ENCODE measurements at places on chromosomes 5 and 9.

DNA sequence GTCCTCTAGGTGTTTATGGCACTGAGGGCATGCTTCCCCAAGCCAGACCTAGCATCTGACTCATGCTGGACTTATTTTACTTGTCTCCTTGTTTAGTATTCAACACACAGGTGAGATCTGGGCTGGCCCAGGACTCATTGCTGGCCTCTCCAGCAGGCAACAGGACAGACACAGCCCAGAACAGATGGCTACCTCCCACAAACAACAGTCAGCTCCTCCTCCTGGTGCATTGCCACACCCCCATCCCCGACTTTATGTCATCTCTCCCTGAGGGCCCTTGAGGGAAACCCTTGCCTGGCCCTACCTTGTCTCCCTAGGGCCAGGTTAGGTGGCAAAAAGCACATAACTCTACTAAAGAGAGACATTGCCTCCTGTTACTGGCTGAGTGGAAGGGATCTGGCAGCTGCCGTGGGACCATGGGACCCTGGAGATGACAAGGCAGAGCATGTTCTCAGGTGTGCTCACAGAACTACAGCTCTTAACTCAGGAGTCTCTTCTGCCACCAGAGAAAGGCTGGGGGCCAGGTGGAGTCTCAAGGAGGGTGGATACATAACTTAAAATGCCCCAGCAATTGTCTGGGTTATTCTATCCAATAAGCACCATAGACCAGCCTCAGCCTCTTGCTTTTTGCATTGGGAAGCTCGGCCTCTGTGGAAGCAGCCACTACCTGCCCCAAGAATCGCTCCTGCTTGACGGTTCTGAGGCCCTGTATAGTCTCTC lies 2.3 kb downstream of the ACSL6 start:
- DNase-seq: no peak

DNA sequence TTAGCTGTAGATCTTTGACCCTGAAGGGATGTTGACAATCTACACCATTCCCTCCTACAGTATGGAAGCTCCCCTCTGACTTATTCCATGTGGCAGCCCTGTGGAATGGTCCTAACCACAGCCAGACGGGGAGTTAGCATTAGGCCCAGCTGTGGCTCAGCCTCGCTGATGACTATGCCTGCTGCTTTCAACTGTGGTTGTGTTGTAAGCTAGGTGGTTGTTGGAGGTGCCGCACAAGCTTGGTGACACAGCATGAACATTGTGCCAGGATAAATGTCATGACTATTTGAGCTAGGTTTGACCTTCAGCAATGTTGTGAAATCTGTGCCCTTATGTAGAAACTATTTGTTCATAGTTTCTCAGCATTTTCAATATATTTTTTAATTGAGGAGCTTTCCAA lies 40.6 kb downstream of the SGCD start:
- no peak for DNase-seq

DNA sequence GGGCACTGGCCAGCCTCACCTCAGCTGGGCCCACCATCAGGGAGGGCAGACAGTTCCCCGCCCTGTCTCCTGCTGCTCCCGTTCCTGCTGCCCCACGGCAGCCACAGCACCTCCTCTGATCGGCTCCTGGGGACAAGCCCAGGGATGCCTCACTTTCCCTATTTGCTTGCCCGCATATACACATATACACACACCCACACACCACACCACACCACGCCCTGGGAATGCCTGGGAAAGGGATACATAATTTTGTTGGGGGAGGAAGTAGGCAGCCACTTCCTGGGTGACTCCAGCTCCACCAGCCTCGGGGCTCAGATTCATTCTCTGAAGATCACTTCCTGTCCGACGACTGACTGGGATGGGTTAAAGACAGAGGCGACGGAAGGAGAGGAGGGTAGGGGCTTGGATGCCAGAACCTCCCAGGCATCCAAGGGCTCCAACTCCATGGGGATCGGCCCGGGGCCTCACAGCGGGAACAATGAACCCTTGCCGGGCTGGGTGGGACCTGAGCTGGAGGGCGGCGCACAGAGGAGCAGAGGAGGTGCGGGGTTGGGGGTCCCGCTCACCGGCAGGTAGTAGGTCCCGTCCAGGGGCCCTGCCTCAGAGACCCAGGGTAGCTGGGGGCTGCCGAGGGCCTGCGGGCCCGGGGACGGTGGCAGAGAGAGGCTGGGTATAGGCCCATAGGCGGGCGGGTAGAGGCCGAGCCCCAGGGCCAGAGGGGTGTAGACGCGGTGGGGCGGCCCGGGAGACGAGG lies 2.0 kb upstream of the MZB1 start:
- DNase-seq: peak; percentile 89

GRCh38 chr9:136047775-136048559 lies 47.1 kb downstream of the NACC2 start:
- DNase-seq: no peak

DNA sequence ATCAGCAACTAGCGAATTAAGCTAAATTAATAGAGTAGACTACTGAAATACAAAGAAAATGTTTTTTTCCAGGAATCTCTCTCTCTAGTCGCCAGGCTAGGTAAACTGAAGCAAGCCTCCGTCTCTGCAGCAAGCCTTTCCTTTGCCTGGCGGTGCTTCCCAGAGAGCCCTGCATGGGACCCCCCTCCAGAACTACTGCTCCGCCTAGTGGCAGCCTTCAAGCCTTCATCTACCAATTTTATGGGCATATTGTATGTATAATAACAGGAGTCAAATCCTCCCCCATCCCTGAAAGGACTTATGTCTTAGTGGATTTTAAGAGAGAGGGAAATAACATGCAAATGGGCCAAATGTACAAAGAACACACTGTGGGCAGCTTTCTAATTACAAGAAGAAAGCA lies 241.9 kb downstream of the SAXO1 start:
- DNase-seq: no peak

- DNase-seq: no peak
Measured at GRCh38 chr5:95098012-95098411, 186.9 kb downstream of the MCTP1 start.

DNA sequence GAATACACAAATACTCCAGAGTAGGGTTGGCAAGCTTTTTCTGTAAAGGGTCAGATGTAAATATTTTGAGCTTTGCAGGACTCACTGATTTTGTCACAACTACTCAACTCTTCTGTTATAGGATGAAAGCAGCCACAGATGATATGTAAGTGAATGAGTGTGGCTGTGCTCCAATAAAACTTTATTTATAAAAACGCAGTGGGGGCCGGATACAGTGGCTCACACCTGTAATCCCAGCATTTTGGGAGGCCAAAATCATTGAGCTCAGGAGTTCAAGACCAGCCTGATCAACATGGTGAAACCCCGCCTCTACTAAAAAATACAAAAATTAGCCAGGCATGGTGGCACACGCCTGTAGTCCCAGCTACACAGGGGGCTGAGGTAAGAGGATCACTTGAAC lies 69.1 kb downstream of the FBXW11 start:
- no peak for DNase-seq

GRCh38 chr9:127521919-127522304 lies 70.6 kb downstream of the LRSAM1 start:
- no peak for DNase-seq

DNA sequence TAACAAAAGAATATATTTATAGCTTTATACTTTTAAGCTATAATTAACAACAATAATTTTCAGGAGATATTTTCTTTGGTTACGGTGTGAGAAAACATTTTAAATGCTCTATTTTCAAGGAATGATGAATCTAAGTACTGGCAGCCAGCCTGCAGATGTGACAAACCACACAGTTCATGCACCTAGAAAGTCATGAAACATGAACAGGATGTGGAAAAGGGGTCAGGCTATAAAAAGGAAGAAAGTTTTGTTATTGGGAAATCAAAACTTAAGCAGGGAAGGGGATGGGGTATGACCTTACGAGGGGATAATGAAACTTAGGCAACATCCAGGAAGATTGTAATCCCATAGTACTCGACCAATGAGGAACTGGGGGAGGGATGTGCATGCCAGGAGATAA lies 508.7 kb upstream of the GRAMD2B start:
- no peak for DNase-seq

- DNase-seq: no peak
Measured at GRCh38 chr5:154755361-154756008, at the start of gene LARP1. Gene LARP1 (plus strand): TSS chr5:154755377. CDS start chr5:154755758, 381 bp downstream.

DNA sequence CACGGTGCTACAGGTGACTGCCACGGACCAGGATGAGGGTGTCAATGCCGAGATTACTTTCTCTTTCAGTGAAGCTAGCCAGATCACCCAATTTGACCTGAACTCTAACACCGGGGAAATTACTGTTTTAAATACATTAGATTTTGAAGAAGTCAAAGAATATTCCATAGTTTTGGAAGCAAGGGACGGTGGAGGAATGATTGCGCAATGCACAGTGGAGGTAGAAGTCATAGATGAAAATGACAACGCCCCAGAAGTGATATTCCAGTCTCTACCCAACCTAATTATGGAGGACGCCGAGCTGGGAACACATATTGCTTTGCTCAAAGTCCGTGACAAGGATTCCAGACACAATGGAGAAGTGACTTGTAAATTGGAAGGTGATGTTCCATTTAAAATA lies 1.2 kb downstream of the PCDHGB4 start:
- DNase-seq: no peak
